Natural killer cell (primary cell): ENCODE measurements at places on chromosomes 2 and 18. TPM values are rescaled to one million over a fixed set of nuclear protein-coding genes. Genes with fewer than 3 reads are reported as not detected.

GRCh38 chr2:48714245-48714644 is 41.3 kb downstream of the LHCGR start:
- H3K4me1 ChIP-seq: no peaks in the 10 kb centered on the region
- no peaks in the 10 kb centered on the region for H3K36me3 ChIP-seq
- no peak overlapping the region for H3K4me3 ChIP-seq
- H3K27ac ChIP-seq: no peak overlapping the region

GRCh38 chr2:172969609-172970008 is 106.0 kb upstream of the MAP3K20 start:
- H3K4me1 ChIP-seq: no peaks in the 10 kb centered on the region
- H3K27me3 ChIP-seq: no peaks in the 10 kb centered on the region
- DNase-seq: no peak
- no peak overlapping the region for H3K27ac ChIP-seq
- no peaks in the 10 kb centered on the region for H3K36me3 ChIP-seq
- no peak overlapping the region for H3K4me3 ChIP-seq

DNA sequence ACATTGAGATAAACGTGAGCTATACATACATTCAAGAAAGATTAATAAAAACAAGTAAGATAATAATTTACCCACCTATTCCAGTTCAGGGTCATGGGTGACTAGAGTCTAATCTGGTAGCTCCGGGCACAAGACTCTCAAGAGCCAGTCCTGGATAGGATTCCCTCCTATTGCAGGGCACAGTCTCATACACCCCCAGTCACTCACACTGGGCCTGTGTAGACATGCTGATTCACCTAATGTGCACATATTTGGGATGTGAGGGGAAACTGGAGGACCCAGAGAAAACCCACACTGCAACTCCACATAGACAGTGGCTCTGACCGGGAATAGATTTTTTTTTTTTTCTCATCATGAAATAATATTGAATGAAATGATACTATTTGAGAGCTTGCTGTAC is 81.5 kb upstream of the THUMPD2 start:
- no peak for DNase-seq
- no peaks in the 10 kb centered on the region for H3K27me3 ChIP-seq
- no peaks in the 10 kb centered on the region for H3K4me1 ChIP-seq
- H3K36me3 ChIP-seq: no peaks in the 10 kb centered on the region
- no peak overlapping the region for H3K4me3 ChIP-seq

GRCh38 chr2:43073401-43073825 is 153.0 kb downstream of the ZFP36L2 start:
- H3K36me3 ChIP-seq: no peaks in the 10 kb centered on the region
- no peak overlapping the region for H3K27ac ChIP-seq
- H3K4me3 ChIP-seq: no peak overlapping the region
- no peaks in the 10 kb centered on the region for H3K27me3 ChIP-seq
- DNase-seq: no peak
- H3K4me1 ChIP-seq: no peaks in the 10 kb centered on the region

- peaks cover 3% of the 10 kb centered on the region for H3K27me3 ChIP-seq
- no peak overlapping the region for H3K27ac ChIP-seq
- no peaks in the 10 kb centered on the region for H3K4me1 ChIP-seq
These were observed 71.1 kb upstream of the MAPRE2 start for GRCh38 chr18:34970106-34970505.

- H3K36me3 ChIP-seq: no peaks in the 10 kb centered on the region
- DNase-seq: no peak
- H3K4me3 ChIP-seq: no peak overlapping the region
These were observed 4.1 kb upstream of the MAT2A start for GRCh38 chr2:85534881-85535280.

Gene CD8B2
- total RNA-seq: 0.49 TPM

Gene PROKR1
- total RNA-seq: not detected

DNA sequence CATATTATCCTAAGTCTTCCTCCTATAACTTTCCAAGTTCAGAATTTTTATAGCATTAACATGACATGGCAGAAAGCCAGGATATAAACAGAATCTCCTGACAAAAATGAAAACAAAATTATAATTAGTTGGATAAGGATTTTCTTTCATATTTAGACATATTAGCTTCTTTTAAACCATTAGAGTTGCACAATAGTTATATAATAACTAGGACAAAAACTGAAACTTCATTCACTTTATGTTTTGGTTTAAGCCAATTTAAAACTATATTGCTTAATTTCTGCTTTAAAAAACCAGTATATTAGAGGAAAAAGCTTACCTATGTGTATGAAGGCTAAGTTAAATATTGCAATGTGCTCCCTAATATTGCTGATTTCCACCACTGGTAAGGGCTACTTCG is 254.8 kb downstream of the GPD2 start:
- H3K4me1 ChIP-seq: no peaks in the 10 kb centered on the region
- no peak for DNase-seq
- no peaks in the 10 kb centered on the region for H3K27me3 ChIP-seq
- no peaks in the 10 kb centered on the region for H3K36me3 ChIP-seq
- H3K4me3 ChIP-seq: no peak overlapping the region

GRCh38 chr2:235647264-235647663 is 153.4 kb downstream of the AGAP1 start:
- no peaks in the 10 kb centered on the region for H3K36me3 ChIP-seq
- no peaks in the 10 kb centered on the region for H3K4me1 ChIP-seq
- H3K27ac ChIP-seq: no peak overlapping the region

- H3K27me3 ChIP-seq: peaks cover 3% of the 10 kb centered on the region
- no peak overlapping the region for H3K27ac ChIP-seq
- DNase-seq: no peak
- H3K36me3 ChIP-seq: no peaks in the 10 kb centered on the region
- H3K4me3 ChIP-seq: no peak overlapping the region
These were observed 124.1 kb upstream of the MAP3K20 start for GRCh38 chr2:172951554-172951953.

GRCh38 chr2:104976603-104977120 is 61.2 kb upstream of the MRPS9 start:
- H3K27me3 ChIP-seq: no peaks in the 10 kb centered on the region
- no peaks in the 10 kb centered on the region for H3K36me3 ChIP-seq
- H3K4me3 ChIP-seq: no peak overlapping the region
- peaks cover 11% of the 10 kb centered on the region for H3K4me1 ChIP-seq

DNA sequence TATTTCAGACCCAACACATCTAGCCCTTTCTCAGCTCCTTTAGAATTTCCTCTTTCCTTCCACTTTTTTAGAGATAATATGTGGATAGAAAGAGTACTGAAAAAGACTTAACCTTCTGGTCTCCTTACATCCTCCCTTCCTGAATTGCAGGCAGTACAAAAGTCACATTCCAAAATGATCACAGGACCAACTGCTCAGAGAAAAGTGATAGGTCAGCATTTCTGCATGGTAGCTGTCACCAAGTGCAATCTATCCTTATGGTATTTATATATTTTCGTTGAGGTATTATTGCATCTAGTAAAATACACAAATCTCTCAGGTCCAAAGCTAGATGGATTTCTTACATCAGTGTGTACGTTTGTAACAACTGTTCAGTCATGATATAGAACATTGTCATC is 427.5 kb downstream of the LPIN1 start:
- H3K36me3 ChIP-seq: no peaks in the 10 kb centered on the region
- no peak for DNase-seq
- H3K4me1 ChIP-seq: peaks cover 36% of the 10 kb centered on the region

GRCh38 chr2:134714228-134714627 is 4.6 kb downstream of the TMEM163 start:
- DNase-seq: no peak
- peaks cover 6% of the 10 kb centered on the region for H3K27me3 ChIP-seq
- peaks cover 32% of the 10 kb centered on the region for H3K4me1 ChIP-seq
- H3K36me3 ChIP-seq: no peaks in the 10 kb centered on the region
- no peak overlapping the region for H3K4me3 ChIP-seq

- peaks cover 36% of the 10 kb centered on the region for H3K4me1 ChIP-seq
- H3K36me3 ChIP-seq: no peaks in the 10 kb centered on the region
- no peak for DNase-seq
- H3K27me3 ChIP-seq: no peaks in the 10 kb centered on the region
- H3K27ac ChIP-seq: no peak overlapping the region
- H3K4me3 ChIP-seq: no peak overlapping the region
These were observed 54.4 kb downstream of the RPL37A start for GRCh38 chr2:216553093-216553478.

DNA sequence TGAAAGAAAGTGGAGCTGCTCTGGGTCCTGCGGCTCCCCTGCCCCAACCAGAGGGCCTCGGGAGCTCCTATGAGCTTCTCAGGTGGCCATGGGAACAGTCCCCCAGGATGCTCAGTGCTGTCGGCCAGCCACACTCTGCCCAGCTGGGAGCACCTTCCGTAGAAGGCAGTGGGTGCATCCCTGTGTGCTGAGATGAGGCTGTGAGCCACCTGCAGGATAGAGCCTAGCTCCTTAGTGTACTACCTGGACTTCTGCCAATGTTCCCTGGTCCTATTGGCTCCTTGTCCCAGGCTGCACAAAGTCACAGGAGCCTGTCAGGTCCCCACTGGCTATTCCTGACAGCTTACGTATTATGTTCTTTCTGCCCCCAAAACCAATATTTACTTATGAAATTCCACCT is 16.1 kb downstream of the PRELID3A start:
- H3K4me3 ChIP-seq: no peak overlapping the region
- no peaks in the 10 kb centered on the region for H3K27me3 ChIP-seq
- no peak overlapping the region for H3K27ac ChIP-seq
- DNase-seq: no peak
- peaks cover 12% of the 10 kb centered on the region for H3K4me1 ChIP-seq
